ENCODE measurements at places on chromosomes 1 and 21. TPM values are rescaled to one million over a fixed set of nuclear protein-coding genes. Genes with fewer than 3 reads are reported as not detected.

Gene GNAT2
- polyA plus RNA-seq = 0.40 TPM

Gene MAP3K21
- not detected for polyA plus RNA-seq

Gene DENND2C
- 0.11 TPM for polyA plus RNA-seq

Gene CDK18
- polyA plus RNA-seq = not detected

Gene FAM72D
- polyA plus RNA-seq = 0.38 TPM

Gene CSMD2
- polyA plus RNA-seq = not detected

Gene AADACL3
- polyA plus RNA-seq = not detected

Gene NOS1AP
- not detected for polyA plus RNA-seq

Gene GJA4
- not detected for polyA plus RNA-seq

Gene SDC3
- polyA plus RNA-seq = not detected

Gene CNR2
- not detected for polyA plus RNA-seq

Gene PROK1
- not detected for polyA plus RNA-seq

Gene ARHGAP29
- polyA plus RNA-seq = not detected

Gene LDLRAD1
- not detected for polyA plus RNA-seq

Gene HENMT1
- polyA plus RNA-seq = 30.0 TPM

Gene NMNAT2
- not detected for polyA plus RNA-seq

Gene OR2L13
- polyA plus RNA-seq = not detected

Gene ARMH1
- 5.7 TPM for polyA plus RNA-seq

Gene RAB4A
- polyA plus RNA-seq = 24.6 TPM

Gene TMEM61
- not detected for polyA plus RNA-seq

Gene THEM5
- polyA plus RNA-seq = not detected

Gene OR10K1
- not detected for polyA plus RNA-seq

Gene IFNLR1
- polyA plus RNA-seq = 0.52 TPM

Gene FCN3
- not detected for polyA plus RNA-seq

Gene LCE1D
- not detected for polyA plus RNA-seq

Gene ECE1
- polyA plus RNA-seq = 26.9 TPM

Gene PLA2G4A
- polyA plus RNA-seq = not detected

Gene BLACAT1
- polyA plus RNA-seq = not detected

Gene ST6GALNAC5
- 0.30 TPM for polyA plus RNA-seq

Gene TNNT2
- polyA plus RNA-seq = not detected

Gene GPR25
- 19.1 TPM for polyA plus RNA-seq

Gene HES4
- 1.1 TPM for polyA plus RNA-seq

Gene ADAMTS1
- not detected for polyA plus RNA-seq

Gene SRGAP2C
- 4.2 TPM for polyA plus RNA-seq

Gene RSRP1
- 72.3 TPM for polyA plus RNA-seq

Gene CELA2A
- polyA plus RNA-seq = not detected

Gene GJA8
- polyA plus RNA-seq = not detected

Gene LCE2A
- polyA plus RNA-seq = not detected
